ENCODE measurements at places on chromosomes 12 and 14.

- no peak for DNase-seq
Measured at GRCh38 chr12:15404485-15404884, 82.2 kb downstream of the PTPRO start.

- no peak for DNase-seq
Measured at GRCh38 chr14:24990050-24990449, 59.9 kb downstream of the STXBP6 start.

GRCh38 chr12:107109726-107110719 lies 16.7 kb upstream of the CRY1 start:
- no peak for DNase-seq

DNA sequence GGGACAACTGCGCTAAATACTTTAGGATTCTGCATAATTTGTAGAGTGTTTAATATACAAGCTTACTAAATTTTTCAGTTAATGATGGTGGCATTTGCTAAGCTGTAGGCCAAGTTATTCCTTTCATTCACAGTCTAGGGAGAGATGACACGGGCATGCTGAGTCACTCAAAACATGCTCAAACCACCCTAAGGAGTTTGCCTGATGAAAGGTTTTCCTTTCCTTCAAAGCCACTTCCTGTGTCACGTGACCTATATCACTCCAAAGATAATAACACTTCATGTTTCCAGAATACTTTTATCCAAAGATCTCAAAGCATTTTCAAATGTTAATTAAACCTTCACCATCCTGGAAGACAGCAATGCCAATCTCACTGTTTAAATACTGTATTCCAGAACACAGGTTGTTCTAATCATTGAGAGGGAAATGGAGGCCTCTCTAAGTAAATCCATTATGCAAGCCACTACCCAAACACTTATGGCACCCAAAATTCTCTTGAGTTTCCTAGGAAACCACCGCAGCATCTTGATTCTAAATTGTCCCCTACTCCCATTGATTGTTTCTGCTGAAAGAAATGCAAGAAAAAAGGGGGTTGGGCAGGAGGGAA lies 207.0 kb upstream of the CDKN3 start:
- no peak for DNase-seq

- DNase-seq, result no peak
Measured at GRCh38 chr14:60302663-60303062, 53.6 kb downstream of the PPM1A start.

- no peak for DNase-seq
Measured at GRCh38 chr12:130288691-130289090, 49.0 kb upstream of the PIWIL1 start.

GRCh38 chr14:63499701-63500250 lies 43.4 kb downstream of the PPP2R5E start:
- DNase-seq, result no peak

Data from NAMALWA (cell line).